ENCODE measurements at places on chromosomes 7 and 10.

DNA sequence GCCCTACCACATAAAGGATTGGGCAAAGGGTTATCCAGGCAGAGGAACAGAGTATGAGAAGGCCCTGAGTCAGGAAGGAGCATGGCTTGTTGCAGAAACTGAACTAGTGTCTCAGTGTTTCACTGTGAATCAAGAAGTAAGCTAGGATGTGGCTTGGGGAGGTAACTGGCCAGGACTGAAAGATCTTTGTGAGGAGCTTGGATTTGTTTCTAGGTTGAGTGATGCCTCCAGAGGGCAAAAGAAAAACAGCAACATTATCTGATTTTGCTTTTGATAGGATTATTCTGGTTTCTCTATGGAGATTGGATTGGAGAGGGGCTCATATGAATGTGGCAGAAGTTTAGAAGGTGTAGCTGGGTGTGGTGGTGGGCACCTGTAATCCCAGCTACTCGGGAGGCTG, 137.9 kb upstream of the HDAC9 start:
- no peak for ATAC-seq

DNA sequence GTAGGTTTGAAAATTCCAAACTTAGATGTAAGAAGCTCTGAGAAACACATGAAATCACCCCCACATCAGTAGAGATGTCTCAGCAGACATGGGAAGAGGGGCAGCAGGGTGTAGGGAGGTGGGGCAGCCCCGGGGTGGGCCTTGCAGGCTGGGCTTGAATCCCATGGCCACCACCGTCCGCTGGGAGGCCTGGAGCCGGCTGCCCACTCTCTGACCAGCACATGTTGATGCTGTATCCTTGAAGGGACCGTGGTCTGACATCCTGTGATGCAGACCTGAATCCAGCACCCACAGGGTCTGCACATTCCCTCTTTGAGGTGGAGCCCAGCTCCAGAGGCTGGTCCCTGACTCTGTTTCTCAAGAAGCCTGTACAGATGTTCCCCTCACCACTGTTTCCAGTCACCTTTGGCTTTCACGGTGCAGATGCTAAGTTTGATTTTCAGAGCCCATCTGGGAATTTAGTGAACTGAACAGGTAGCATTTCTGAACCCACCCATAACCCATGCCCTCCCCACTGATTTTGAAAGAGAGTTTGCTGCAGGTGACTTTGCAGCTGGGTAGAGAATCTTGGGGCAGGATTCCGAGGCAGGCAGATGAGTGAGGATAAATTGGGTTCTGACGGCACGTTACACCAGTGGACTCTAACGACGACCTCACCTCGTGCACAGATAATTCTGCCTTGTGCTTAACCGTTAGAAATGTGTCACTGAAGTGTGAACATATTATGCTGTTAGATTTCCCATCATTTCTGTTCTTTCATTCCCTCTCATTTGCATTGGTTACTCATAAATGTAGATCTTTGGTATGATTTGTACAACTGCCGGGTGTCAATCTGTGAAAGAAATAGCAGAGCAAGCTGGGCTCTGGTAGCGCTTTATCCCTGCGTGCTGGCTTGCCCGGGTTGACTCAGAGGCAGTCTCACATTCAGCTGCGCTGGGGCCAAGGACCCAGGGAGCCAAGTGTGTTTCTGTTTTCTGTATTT, 45.7 kb downstream of the IKZF1 start:
- ATAC-seq = peak; percentile 82

- ATAC-seq = no peak
Measured at GRCh38 chr10:102931643-102932042, 13.5 kb downstream of the CNNM2 start.

DNA sequence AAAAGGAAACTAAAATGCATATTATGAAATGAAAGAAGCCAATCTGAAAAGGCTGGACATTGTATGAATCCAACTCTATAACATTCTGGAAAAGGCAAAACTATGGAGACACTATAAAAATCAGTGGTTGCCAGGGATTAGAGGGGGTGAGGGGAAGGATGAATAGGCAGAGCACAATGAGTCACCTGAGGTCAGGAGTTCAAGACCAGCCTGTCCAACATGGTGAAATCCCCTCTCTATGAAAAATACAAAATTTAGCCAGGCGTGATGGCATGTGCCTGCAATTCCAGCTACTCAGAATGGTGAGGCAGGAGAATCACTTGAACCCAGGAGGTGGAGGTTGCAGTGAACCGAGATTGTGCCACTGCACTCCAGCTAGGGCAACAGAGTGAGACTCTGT, 324.8 kb upstream of the PHYHIPL start:
- ATAC-seq = no peak

DNA sequence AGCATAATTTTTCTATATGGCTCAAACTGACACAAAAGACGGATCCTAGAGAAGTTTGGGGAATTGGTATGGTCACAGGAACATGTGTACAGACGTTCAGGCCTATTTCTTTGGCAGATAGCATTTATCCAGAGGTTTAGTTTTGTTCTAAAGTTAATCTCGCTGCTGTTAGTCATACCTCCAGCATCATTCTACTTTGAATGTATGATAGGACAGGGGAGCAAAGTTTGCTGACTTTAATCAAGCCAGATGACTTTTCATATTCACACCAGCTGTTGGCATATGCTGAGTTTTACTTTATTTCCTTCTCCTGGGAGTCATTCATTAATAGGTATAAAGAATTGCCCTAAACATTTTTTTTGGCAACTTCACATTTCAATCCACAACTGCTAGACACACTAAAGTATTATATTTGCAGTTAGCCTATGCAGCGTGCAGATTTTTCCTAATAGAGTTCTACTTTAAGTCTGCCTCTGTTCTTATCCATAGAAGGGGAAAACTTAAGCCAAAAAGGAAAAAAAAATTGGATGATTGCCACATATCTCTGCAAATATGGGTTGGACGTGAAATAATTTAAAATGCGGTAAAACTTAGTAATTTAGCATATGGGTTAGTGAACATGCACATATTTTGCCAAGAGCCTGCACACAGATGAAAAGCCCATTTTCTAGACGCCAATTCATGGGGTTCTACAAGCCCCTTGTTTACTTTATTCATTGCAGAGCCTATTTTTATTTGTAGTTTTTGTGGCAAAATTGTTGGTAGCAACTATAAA, 213.1 kb downstream of the C7orf25 start:
- no peak for ATAC-seq

DNA sequence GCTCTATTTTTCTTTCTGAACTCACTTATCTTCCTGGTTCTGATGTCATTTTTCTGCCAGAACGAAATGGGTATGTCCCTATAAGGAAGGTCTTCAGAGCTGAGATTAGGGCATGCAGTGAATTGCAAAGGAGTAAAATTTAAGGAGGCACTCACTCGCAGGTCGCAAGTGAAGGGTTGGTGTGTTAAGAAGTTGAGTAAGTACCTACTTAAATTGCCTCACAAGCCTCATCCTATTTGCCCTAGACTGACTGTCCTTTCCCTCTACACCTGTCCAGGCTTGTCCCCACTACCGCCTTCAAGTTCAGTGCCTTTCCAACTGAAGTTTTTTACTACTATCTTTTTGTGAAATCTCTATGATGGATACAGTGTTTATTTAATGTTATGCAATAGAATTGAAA, 191.5 kb downstream of the AHR start:
- no peak for ATAC-seq

DNA sequence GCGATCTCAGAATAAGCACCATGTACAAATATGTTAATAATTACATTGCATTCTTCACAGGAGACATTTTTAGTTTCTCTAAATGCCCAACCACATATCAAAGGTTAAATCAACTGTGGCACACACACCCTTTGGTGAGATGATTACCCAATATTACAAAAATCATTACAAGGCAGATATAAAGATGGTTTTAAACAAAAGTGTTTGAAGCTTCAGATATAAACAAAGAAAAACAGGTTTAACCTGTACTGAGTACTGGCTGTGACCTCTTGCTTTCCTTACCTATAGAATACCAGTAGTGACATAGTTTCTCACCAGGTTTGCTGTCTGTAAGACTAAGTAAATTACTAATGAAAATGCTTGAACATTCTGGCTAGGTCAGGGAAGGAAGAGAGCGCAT, 360.0 kb upstream of the IGFBP3 start:
- ATAC-seq = no peak

DNA sequence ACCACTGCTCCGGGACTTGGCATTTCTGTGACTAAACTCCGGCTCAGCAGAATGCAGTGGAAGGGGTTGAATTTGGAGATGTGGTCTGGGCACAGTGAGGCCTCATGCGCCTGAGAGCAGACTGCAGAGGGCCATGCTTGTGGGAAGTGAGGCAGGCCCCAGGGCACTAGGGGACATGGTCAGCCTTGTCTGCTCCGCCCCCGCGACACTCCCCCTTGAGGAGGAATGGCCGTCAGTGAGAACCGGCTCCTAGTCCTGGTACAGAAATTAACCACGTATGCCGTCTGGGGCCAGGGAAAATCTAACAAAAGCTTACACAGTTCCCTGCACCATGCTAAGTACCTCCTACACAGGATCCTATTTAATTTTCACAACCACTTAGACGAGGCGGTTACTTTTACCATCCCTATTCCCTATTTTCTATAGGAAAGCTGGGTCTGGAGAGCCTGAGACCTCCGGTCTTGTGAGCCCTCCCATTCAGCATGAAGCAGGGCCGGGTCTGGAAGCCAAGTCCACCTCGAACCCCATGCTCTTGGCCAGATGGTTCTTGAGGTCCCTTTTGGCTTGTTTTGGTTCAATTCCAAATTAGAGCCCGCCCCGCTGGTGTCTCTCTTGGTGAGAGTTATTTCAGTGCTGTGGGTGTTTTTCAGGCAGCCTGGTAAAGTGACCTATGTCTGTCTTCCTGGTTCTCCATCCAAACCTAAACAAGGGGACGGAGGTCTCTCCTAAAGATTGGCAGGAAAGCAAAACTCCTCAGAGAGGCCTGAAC, 87.7 kb upstream of the PITRM1 start:
- ATAC-seq = no peak

GRCh38 chr7:12703881-12704280, 16.4 kb downstream of the ARL4A start:
- no peak for ATAC-seq

DNA sequence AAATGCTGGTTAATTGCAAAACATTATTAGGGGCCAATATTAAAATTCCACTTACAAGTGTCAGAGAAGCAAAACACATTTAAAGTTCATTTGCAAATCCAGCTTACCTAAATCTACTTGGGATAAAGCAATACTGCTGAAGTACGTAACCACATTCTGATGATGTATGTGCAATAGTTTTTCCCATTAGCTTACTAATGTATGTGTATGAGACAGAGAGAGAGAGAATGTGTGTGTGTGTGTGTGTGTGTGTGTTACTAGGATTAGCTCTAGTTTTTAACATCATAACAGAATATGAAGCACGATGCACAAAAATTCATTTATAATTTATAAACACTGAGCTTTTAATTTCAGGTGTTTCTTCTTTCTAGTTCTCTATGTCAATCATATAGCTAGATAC, 1074.2 kb upstream of the C7orf33 start:
- no peak for ATAC-seq

DNA sequence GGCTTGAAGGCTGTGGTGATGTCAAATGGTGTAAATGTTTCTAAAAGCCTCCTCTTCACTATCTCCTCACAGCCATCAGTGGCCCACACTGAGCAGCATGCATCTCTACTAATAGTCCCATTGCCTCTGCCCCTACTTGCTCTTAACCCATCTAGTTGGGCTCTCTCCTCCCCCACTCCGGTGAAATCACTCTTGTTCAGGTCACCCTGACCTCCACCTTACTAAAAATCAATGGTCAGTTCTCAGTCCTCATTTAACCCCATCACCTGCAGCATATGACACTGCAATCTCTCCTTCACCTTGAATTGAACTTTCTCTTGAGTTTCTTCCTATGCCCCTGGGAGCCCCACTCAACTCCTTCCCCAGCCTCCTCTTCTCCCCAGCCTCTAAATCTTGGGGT, 355.1 kb upstream of the AOAH start:
- no peak for ATAC-seq

DNA sequence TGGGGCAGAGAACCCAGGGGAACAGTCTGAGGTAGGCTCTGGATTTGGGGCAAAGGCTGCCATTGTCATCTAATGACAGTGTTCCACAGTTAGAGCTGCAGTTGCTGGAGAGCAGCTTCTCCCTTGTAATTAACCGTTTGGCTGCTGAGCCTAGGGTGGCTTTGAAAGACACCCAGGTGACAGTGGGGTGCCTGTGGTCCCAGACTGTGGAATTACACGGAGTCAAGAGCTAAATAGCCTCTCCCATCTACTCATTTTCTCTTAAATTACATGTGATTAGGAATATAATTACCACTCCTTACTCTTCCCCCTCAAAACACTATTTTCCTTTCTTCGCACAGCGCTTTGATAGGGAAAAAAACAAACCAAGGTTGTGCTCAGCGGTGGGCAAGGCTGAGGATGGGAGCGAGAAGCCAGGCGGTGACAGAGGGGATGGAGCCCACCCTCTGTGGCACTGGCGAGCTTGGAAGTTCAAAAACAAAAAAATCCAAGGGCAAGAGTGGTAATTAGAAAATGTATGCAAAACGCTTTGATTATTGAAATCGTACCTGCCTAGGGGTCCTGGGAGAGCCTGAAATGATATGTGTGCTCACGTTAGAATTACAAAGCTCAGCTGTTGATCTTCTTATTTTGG, 44.1 kb downstream of the BAMBI start:
- no peak for ATAC-seq

DNA sequence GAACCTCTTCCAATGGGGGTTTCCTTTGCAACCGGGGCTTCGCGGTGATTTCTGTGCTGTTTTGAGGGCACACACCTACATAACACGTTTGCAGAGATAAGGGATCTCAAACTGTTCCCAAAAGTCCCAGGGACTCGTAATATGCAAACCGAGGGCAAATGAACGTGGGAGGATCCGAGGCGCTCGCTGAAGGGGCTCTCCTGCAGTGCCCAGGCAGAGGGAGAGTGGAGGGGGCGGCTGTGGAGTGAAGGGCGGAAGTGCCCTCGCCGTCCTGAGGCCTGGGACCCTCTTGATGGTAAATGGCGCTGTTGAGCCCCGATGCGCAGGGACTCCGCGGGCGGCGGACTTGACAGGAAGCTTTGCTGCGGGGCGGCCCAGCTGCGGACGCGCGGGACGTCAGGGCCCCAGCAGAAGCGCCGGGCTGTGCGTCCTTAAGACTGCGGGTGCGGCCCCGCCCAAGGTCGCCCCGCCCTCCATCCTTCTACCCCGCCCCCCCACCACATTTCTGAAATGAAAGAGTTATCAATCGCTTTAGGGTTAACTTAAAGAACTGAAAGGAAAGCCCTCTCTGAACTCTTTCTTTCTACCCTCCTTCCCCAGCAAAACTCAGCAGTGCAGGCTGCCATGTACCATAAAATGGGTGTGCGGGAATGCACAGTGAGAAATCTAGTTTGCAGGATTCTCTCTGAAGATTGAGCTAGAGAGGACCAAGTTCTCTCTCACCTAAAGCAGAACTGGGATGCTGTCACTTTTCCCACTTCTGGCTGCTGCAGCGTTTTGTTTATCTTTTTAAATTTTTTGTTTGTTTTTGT, 151.8 kb upstream of the YAE1 start:
- ATAC-seq = peak; percentile 93

Measured in motor neuron (in vitro differentiated cells).